HTR-8/SVneo (cell line): ENCODE measurements at places on chromosomes 3 and 15.

DNA sequence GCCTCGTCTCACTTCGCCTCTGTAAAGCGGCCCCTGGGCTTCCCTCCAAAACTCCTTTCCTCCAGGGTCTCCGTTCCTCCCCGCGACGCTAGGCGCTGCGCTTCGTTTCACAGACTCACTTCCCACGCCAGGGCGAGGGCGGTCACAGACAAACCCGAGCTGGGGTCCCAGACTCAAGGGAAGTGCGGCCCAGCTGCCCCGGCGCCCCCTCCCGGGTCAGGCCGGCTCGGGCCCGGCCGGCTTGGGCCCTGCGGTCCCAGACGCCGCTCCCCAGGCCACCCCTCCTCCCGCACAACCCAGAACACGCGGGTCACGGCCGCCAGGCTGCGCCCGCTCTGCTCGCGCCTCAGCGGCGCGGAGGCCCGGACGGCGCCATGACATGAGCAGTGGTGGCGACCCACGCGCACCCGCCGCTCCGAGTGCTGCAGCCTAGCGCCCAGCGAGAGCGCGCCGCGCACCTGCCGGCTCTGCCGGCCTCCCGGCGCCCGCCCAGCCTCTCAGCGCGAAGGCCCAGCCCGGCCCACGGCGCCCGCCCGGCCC lies 547 bp downstream of the NUP210 start:
- peak; percentile 38 for DNase-seq

DNA sequence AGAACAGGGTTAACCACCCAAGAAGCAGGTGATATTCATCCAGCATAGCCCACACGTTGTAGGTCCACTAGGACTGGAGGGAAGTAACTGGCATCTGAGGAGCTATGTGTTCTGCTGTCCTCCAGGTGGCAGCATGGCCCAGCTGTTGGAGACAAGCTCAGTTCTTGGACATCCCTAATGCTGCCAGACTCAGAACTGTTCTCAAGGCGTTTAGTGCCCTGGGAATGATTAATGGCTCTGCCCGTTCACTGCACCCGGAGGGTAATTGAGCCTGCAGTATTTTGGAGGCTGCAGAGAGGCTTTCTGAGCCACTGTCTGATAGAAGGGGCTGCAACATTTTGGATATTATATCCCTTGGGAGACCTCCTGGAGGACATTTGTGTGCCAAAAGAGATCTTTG lies 521.3 kb upstream of the SEMA6D start:
- peak; percentile 48 for DNase-seq

GRCh38 chr3:170816841-170817240 lies 53.2 kb downstream of the RPL22L1 start:
- DNase-seq: no peak

GRCh38 chr3:56800832-56801661 lies 702 bp downstream of the ARHGEF3 start:
- DNase-seq: no peak

DNA sequence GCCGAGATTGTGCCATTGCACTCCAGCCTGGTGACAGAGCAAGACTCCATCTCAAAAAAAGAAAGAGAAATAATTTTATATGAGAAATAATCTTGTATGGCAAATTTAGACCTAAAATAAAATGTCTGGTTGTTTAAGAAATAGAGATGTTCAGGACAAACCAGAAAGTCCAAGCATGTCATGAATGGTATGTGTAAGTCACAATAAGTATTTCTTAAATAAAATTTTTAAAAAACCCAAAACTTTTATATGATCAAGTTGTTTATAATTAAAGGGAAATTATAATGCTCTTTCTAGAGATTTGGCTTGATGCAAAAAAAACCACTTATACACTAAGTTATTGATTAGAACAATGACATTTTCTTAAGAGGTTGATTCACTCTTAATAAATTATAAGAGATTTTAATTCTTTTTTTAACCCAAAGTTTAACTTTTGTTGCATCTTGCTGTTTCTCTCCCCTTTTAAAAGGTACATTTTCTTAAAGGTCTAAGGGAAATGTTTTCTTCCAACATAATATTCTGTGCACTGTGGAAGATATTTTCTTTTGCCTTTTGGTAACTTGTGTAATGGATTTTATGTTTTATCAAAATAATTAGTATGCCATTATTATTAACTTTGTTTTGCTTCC lies 105.7 kb downstream of the RTP4 start:
- DNase-seq: no peak

DNA sequence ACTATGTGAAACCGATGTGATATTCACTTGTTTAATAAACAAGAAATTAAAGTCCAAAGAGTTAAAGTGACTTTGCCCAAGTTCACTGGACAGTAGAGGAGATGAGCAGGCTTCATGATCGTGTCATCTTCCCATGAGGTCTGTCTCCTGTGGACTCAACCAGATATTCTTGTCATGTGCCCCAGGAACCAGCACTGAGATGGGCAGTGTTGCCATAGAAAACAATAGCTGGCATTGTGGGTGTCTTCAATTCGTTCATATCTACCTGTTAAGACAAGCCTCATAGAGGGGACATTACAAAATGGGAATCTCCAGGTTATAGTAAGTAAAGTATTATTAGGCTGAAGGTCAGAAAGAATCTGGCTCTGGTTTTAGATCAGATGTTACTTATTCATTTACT lies 184.8 kb upstream of the BCL6 start:
- no peak for DNase-seq

DNA sequence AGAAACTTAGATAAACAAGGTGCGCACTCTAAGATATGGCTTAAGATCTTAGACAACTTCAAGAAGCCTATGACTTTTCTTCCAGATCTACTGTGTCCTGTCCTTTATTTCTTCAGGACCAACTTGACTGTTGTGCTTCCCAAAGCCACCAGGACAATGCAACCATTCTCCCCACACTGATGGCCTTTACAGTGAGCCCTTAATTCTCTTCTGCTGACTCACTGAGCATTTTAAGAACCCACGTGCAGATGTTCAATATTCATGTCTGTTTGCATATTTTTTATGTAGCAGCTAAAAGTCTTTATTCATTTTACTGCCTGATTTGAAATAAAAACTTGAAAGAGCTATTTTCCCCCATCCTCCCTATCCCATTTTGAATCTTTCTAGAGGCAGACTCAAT lies 103.3 kb upstream of the SLC2A2 start:
- no peak for DNase-seq

- DNase-seq: no peak
Observed at GRCh38 chr15:72169921-72170611, 27.5 kb downstream of the GRAMD2A start.

- no peak for DNase-seq
Observed at GRCh38 chr3:172357850-172358754, 90.2 kb downstream of the GHSR start.

- DNase-seq: no peak
Observed at GRCh38 chr15:92924216-92924615, 24.1 kb downstream of the CHD2 start.

DNA sequence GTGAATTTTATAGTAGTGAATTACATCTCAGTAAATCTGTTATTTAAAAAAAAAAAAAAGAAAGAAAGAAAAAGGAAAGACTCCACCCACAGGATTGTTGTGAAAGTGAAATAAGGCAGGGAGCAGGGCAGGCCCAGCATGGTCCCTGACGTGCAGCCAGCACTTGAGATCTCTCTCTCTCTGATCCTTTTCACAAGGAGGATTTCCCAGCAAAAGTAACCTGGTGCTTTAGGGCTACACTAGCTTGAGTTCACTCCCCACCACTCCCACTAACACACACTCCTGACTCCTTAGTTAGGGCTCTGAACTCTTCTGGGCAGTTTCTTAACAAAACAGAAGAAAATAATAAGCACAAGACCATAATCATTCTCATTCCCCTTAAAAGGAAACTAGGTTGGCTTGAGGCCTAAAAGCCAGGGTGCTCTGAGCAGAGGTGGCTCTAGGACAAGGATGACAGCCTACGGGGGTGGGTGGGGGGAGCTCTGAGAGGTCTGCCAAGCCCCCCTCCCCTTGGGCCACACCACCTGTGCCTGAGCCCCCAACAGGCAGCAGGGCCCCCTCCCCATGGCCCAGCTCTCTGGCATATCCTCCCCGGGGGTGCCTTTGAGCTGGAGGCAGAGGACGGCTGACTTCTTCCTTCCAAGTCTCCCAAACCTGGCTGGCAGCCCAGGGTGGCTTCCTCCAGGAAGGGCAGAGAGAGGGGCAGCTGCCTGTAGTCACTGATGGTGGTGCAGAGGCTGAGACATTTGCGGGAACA lies 856 bp downstream of the TMEM40 start:
- peak; percentile 28 for DNase-seq

- DNase-seq: no peak
Observed at GRCh38 chr15:63072023-63072650, 29.6 kb downstream of the TPM1 start.

DNA sequence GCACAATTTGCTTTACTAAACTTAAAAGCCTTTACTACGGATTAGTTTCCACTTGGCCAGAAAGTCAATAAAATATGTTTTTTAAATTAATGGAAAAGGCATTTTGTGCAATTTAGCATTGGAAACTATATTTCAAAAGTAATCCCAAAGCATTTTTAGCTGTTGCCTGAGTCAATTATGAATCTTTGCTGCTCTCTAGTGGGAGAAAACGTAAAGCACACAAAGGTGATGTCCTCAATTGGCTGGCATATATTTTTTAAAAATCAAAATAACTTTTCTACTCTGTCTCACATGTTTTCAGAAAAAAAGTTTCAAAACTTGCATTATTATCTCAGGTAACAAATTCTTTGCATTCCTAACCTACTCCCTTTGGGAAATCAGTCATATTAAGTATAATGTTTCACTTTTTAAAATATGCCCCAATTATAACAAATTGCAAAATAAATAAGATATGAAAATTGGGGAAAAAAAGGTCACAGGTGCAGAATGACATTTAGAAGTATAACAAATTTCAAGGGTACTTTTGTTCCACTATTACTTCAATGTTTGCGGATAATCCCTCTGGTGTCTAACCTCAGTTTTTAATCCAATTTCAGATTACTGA lies 47.2 kb upstream of the TEX55 start:
- peak; percentile 31 for DNase-seq

DNA sequence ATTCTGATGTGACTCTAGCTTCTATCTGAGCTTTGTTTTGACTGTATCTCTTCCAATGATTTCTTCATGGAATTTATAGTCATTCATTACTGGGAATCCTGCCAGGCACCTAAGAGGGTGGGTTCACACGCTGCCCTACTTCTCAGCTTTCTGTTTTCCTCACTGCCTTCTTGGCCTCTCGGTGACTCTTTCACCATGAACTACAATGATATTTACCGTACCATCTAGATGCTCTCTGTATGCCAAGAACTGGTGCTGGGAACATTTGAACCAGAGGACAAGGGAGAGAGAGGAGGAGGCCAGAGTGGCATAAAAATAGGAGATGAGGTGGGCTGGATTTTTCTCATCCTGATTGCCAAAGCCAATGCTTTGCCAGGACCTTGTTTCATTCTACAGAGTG lies 280.0 kb upstream of the P2RY1 start:
- no peak for DNase-seq

DNA sequence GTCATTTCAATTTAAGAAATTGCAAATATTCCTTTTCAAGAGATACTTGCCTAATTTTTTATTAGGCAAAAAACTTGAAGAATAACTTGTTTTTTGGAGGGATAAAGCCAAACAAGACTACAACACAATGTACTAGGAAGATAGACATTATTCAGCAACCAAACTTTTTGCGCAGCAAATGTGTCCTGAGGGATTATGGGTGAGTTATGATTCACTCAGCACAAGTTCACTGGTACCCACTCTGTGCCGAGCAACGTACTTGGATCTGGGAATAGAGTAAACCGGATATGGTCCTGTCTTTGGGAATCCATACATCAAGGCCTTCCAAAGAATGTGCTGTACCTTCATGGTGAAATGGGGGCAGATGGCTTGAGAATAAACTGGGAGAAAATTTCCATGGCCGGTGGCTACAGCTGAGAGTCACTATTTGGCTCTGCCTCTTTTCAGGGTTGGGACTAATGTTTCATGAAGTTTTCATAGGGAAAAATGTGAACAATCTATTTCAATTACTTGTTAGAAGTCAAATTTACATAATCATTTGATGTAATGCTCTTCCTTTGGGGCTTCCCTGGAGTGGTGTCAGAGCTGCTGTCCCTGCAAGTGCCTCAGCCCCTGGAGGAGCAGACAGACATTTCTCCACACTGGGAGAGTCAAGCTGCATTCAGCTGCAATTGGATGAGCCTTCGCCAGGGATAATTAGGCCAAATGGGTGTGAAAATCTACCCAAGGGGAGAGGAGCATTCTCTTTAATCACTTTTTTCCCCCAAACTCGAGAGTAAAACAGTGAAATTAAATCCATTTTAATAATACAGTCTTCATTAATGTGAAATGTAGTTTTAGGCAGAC lies 315.2 kb downstream of the CLSTN2 start:
- no peak for DNase-seq

DNA sequence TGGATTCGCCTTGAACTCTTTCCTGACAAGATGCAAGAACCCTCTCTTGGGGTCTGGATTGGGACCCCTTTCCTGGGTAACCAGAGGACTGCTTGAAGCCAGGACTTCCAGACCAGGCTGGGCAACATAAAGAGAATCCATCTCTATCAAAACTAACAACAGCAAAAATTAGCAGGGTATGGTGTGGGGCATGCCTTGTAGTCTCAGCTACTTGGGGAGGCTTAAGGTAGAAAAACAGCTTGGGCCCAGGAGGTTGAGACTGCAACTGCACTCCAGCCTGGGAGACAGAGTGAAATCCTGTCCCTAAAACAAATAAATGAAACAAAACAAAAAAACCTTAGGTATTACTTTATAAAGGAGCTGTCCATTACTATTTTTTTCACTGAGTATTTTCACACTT lies 93.1 kb upstream of the PLXND1 start:
- no peak for DNase-seq

DNA sequence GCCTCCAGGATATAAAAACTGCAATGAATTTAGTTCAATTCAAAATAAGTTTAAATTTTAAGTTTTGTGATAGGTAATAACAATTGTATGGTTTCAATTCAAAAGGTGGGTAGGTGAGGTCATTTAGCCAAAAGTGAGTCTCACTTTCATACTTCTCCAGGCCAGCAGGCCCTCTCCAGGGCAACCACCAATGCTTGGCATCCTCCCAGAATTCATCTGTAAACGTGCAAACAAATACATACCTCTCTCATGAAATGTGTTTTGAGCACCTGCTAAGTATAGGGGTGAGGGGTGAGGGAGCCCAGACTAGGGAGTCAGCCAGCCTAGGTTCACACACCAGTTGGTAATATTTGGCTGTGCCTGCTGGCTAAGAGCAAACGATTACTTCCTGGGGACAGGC lies 22.0 kb upstream of the RBSN start:
- DNase-seq: no peak

GRCh38 chr15:89794627-89795241 lies 18.6 kb downstream of the MESP2 start:
- DNase-seq: no peak

GRCh38 chr3:131705558-131706051 lies 202.8 kb upstream of the MRPL3 start:
- no peak for DNase-seq

GRCh38 chr15:94286583-94286982 lies 55.2 kb downstream of the MCTP2 start:
- DNase-seq: no peak

DNA sequence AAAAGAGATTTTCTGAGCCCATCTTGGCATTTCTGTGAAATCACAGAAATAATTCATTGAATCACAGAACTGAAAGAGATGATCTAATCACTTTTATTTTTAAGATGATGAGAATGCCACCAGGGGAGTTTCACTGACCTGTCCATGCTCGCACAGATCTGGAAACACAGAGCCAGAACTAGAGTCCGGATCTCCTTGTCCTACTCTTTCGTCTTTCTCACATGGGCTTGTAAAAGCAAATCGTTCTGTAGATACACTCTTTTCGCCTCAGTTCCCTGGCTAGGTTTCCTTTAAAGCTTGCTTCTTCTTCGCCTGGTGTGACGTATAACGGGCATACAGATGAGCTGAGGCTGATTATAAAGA lies 122.5 kb upstream of the SPRED1 start:
- no peak for DNase-seq
